ENCODE measurements at places on chromosomes 16 and 17.

DNA sequence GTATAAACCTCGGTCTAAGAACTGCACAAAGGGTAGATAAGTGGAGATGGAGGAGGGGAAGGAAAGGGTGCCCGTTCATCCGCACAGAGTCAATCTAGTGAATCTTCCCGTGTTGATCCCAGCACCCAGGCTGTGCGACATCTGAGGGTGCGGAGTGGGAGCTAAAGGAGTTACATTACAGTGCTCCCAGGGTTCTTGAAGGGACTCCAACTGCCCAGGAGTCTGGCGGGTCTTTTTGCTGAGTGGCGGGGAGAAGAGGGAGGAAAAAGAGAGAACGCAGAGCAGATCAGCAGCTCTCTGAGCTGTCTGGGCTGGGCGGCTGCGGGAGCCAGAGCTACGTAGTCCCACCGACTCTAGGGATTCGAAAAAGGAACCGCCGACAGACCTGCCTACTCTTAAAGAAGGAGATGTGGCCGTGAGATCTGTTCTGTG, 1.6 kb upstream of the CA10 start:
- H3K36me3 ChIP-seq: no peaks in the 10 kb centered on the region
- no peaks in the 10 kb centered on the region for H3K4me1 ChIP-seq
- no peaks in the 10 kb centered on the region for H3K27me3 ChIP-seq
- DNase-seq: no peak

GRCh38 chr17:72816406-72816805, 276.1 kb downstream of the SLC39A11 start:
- H3K27ac ChIP-seq: no peak overlapping the region
- H3K4me3 ChIP-seq: no peak overlapping the region
- H3K27me3 ChIP-seq: no peaks in the 10 kb centered on the region

DNA sequence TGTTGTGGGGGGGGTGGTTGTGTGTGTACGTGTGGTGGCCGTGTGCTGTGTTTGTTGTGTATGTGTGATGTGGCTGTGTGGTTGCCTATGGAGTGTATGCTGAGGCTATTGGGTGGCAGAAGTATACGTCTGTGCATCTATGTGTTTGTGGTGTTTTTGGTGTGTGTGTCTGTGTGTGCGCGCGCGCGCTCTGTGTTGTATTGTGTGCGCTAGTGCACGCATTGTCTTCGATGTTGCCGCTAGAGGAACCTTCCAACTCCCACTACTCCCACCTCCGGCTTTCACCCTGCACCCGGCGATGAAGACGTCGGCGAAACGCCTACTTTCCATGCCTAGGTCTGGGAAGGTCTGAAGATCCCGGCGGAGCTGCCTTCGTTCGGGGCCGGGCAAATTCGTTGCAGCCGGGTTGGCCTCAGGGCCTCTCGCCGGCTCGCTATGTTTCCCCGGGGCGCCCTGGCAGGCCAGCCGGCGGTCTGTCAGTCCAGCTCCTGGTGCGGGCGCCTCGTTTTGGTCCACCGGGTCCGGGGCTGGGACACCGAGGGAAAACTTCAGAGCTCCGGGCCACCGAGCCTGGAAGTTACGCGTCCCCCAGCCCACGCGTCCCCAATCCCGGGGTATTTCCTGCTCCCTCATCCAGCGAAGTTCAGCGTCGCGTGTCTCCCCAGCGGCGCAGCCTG, 5.2 kb upstream of the DLX4 start:
- no peak overlapping the region for H3K4me3 ChIP-seq
- H3K27ac ChIP-seq: no peak overlapping the region
- H3K4me1 ChIP-seq: no peaks in the 10 kb centered on the region
- no peak for DNase-seq
- H3K27me3 ChIP-seq: peaks cover 89% of the 10 kb centered on the region

- no peak for DNase-seq
- no peak overlapping the region for H3K27ac ChIP-seq
- H3K4me3 ChIP-seq: no peak overlapping the region
- no peaks in the 10 kb centered on the region for H3K36me3 ChIP-seq
- H3K4me1 ChIP-seq: no peaks in the 10 kb centered on the region
These were observed 100.7 kb upstream of the AXIN2 start for GRCh38 chr17:65662196-65662595.

Data from MM.1S (cell line).